ENCODE measurements at places on chromosomes 2 and 18. TPM values are rescaled to one million over a fixed set of nuclear protein-coding genes. Genes with fewer than 3 reads are reported as not detected.

Gene CD302
- 1.5 TPM for total RNA-seq

Gene LRRTM1
- total RNA-seq: not detected

DNA sequence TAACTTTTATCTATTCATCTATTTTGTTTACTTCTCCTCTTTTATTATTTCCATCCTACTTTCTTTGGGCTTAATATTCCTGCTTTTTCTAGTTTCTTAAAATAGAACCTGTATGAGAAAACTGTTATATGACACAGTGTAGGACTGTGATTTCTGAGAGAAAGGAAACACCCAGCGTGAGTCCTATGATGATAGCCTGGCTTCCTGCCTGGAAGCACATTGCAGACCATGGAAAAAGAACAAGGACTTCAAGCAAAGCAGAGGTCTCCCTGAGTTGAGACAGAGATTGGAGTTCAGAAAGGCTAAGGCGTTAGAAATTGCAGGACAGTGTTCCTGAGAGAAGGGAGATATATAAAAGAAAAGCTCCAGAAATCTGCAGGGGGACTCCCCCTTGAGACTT, 7.8 kb downstream of the RBM44 start:
- no peak for DNase-seq

GRCh38 chr18:41022484-41022883, 932.5 kb upstream of the PIK3C3 start:
- no peak for DNase-seq

Data from T-helper 17 cell (primary cell).